Stimulated activated CD4-positive, alpha-beta T cell treated with anti-CD3 and anti-CD28 coated beads, Interleukin-12 subunit alpha, Interleukin-12 subunit beta, amount 100 ng/mL, for 48 hours (primary cell): ENCODE measurements at places on chromosomes 2 and 18.

- no peak for DNase-seq
Measured at GRCh38 chr2:15798701-15799431, 141.5 kb upstream of the MYCN start.

- DNase-seq: no peak
Measured at GRCh38 chr2:171201271-171201670, 40.6 kb upstream of the TLK1 start.

GRCh38 chr18:9322744-9323143 lies 11.8 kb upstream of the TWSG1 start:
- DNase-seq: no peak

DNA sequence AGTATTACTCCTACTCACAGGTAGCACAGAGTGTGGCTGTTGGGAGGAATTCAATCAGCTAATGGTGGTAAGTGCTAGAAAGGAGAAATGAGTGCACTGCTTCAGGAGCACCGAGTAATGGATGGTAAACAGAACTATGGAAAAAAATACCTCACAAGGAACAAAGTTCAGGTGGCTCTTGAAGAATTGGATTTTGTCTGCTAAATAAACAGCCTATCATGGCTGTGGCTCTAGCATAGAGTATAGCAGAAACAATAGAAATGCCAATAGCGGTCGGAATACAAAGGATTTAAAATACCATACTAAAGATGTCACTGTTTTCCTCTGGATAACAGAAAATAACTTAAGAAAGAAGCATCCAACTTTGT lies 482.5 kb downstream of the NUP35 start:
- DNase-seq: no peak

DNA sequence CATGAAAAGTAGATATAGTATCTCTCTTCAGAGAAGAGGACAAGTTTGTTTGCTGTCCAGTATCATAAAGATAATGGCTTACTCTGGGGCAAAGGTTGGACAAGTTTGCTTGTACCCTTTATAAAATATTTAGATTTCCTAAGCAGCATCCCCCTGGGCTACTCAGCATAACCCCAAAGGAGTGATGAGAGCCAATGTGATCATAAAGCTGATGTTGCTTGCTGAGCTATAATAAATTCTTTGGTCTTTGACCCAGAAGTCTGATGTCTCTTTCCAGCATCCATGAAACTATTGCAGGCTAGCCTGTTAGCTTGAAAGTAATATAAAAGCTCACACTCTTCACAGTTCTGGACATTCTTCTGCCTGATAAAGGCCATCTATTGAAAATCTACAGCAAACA lies 138.3 kb upstream of the STON1 start:
- DNase-seq: no peak

- no peak for DNase-seq
Measured at GRCh38 chr2:103135679-103136078, 373.8 kb downstream of the TMEM182 start.

DNA sequence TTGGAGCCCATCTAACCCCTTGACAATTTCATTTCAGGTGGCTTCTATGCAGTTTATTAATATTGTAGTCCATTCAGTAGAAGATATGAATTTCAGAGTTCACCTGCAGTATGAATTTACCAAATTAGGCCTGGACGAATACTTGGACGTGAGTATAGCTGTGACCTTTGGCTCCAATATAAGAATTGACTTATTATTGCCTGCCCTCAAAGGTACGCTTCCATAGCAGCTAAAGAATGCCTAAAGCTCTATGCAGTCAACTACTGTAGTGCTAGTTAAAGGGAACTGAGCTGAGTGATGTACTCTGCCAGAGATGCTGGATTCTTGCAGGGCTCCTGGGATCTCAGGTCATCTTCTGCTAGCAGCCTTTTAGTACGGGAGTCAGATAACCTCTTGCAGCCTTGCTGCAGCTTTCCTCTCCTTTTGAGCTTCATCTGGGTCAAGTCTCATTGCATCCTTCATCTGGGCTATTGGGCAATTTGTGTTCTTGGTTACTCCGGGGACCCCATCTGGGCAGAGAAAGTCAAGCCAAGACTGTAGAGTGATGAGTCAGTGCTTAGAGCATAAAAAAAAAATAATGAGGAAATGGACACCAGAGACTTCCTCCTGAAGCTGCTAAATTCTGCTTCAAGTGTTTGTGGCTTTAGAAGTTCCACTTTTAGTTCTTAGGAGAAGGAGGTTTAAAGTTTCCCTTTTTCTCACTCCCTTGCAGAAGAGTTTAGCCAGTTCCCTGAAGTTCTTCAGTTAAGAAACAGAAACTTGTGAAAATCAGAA lies 105.6 kb downstream of the PRPF40A start:
- DNase-seq: no peak

- DNase-seq: no peak
Measured at GRCh38 chr2:74239346-74239745, 40.9 kb downstream of the MTHFD2 start.

- DNase-seq: no peak
Measured at GRCh38 chr2:40859617-40860016, 407.7 kb upstream of the SLC8A1 start.

GRCh38 chr2:240624950-240625621 lies at the start of gene GPR35:
GPR35 (plus strand) TSS chr2:240625480; CDS start chr2:240629953, 4,473 bp downstream.
- peak; percentile 78 for DNase-seq

DNA sequence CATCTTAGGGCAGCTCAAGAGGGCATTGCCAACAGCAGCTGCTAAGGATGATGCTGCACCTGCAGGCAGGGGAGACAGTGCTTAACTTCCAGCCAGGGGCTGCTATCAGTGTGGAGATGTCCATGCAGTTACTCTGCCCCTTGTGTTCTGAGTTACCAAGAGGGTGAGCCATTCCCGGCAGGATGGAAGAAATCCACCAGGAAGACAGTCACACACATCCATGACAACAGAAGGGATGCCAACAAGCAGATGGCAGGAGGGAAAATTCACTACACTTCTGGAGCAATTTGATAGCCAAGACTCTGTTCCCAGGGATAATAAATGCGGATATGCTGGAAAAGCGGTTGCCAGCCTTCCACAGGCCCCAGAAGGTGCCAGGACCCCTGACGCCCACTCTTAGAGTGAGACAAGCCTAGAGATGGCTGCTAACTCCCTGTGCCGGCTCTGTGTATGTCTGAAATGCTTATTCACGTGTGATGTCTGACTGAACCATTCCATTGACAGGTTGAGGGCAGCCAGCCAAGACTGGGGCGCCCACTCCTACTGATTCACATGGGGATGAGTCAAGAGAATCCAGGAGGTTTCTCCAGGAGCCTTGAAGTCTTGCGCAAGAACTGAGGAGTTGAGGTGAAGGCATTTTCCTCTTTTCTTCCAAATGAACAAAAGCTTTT lies 24.5 kb downstream of the LOXHD1 start:
- DNase-seq: no peak

- no peak for DNase-seq
Measured at GRCh38 chr2:25078170-25079049, 36.5 kb downstream of the EFR3B start.

DNA sequence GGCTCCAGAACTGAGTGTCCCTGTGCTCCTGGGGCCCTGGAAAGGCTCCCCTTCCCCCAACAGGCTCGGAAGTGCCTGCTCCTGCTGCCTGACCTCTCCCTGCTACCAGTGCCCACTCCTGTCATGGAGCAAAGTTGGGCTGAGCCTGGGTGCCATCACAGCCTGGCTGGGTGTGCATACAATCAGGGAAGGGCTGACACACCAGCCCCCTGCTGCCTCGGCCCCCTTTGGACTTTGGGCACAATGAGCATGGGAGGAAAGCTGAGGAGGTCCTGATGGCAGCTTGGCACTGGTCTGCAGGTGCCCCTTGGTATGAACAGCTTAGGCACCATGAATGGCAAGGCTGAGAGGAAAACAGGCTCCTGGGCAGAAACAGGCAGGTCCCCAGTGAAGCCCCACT lies 405.0 kb downstream of the PID1 start:
- DNase-seq: no peak

DNA sequence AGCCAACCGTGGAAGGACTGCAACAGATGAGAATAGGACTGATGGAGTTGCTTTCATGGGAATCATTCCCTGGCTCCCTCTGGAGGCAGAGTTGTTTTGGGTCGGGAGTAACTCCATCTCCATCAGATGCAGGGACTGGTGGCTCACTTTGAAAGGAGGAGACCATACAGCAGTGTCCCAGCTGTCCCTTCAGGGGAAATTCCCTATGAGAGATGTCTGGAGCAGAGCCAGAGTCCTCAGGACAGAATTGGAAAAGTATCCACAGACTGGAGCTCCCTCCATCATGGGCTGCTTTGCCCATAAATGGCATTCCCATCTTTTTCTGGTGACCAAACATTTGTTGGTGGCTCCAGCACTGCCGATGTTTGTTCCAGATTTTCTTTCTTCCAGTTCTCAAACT lies 144.3 kb downstream of the NCK2 start:
- DNase-seq: no peak

- no peak for DNase-seq
Measured at GRCh38 chr2:31434911-31435310, 20.4 kb upstream of the XDH start.

DNA sequence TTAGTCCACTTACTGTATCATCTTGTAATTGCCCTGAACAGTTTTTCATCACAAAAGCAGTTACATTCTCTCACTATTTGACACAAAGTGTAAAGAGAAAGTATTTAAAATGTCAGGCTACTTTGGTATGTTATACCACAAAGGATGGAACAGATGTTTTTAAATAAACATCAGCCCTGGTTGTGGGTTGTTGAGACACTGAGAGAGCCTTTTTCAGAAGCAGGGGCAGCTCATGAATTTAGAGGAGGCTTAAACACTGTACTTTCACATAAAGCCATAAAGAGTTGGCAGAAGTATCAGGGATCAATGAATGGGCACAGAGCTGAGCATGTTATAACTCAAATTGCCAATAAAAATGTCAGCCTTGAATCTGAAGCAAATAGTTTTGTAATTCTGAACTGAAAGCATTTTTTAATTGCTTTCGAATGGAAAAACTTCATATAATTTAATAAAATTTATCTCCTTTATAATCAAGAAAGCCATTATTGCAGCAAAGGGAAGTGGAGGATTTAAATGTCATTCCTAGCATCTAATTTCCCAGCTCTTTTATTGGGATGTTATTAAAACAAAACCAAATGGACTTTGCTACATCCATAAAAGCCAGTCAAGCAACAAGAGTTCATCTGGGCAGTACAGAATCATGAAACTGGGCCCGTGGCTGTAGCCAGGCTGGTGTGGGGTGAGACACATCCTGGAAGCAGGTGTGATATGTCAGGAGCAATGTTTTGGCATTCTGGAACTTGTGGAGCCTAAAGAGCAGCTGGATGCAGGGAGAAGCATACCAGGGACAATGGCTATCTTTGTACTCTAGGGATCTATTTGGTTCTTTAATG lies 95.1 kb upstream of the NT5C1B start:
- no peak for DNase-seq

- DNase-seq: no peak
Measured at GRCh38 chr2:239846789-239847676, 178.1 kb downstream of the NDUFA10 start.

- no peak for DNase-seq
Measured at GRCh38 chr2:106869512-106870275, 16.3 kb downstream of the ST6GAL2 start.

- no peak for DNase-seq
Measured at GRCh38 chr2:41194230-41194629, 742.3 kb upstream of the SLC8A1 start.

GRCh38 chr18:75290737-75291358 lies 80.3 kb downstream of the TSHZ1 start:
- DNase-seq: no peak

GRCh38 chr2:111157071-111157661 lies 36.5 kb downstream of the BCL2L11 start:
- DNase-seq: no peak
